ENCODE measurements at places on chromosomes 1 and 21.

DNA sequence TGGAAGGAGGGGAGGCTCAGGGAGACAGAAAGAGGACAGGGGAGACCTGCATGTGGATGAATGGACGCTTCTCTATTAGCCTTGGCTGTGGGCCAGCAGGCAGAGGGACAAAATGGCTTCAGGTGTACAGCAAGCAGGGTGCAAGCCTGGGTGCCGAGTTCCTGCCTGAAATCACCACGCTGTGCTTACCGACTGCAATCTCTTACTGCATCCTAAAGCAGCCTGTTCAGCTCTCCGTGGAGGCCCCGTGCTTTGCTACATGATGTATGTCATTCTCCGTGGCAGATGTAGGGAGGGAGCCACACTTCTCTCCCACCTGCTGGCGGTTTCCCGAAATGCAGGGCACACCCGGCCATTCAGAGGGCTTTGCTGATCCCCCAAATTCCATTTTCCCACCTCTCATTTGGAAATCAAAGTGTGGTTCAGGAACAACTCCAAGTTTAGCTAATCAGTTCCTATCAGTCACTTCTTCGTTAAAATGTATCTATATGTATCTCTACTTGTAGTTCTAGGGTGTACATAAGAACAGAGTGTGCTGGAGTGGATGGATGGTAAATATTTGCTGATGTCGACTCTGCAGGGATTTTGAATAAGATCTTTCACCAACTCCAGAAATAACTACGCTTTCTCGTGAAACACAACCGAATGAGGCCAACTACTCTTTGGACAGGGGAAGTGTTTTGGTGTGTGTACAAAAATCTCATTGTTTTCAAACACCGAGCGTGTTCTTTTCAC is 122.3 kb upstream of the BACE2 start:
- DNase-seq, result peak; percentile 68

DNA sequence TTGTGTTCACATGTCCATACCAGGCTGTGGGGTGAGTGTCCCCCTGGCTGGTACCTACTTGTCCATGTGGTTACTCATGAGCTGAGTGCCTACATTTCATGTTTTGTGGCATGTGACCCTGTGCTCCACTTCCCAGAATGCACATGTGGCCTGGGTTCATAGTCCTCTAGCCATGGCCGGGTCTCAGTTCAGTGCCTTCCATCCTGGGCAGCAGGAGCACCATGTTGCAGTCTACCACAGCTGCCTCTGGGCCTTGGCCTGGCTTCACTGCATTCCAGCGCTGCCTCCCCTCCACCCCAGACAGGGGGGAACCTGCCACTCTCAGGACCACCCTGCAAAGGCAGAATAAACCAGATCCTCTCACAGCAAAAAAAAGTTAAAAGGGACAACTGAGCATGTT is 5.5 kb downstream of the CEPT1 start:
- peak; percentile 6 for DNase-seq

DNA sequence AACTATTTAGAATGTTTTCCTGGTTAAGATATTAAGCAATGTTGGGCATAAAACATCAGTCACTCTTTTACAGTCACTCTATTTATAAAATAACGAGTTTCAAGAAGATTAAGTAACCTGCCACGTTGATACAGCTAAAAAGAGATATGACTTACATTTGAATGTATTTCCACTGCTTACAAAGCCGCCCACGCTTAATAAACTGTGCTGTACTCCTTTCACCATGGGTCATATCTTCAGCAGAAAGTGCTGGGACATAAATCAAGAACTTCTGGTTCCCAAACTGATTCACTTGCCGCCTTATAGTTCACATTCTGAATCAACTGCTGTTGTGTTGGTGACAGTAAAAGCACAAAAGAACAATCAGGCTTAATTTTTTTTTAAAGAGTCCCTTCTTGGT is 666.7 kb downstream of the NCAM2 start:
- no peak for DNase-seq

GRCh38 chr1:172915271-172915670 is 135.5 kb downstream of the TNFSF18 start:
- no peak for DNase-seq

DNA sequence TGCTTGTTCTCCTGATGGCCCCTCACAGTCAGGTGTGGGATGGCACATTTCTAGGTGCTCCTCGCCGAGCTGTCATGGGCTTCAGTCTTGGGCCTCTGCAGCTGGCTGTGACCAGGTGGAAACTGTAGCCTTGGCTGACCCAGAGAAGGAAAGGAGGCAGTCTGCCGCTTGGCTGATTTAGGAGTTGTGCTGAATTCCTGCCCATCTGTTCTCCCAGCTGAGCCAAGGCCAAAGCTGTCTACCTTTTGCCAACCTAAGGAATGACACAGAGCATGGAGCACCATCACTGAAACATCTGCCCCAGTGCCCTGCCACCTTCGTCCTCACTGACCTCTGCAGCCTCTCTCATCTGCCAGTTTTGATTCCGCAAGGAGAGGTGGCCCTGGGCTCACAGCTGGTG is 27.9 kb downstream of the UTP25 start:
- DNase-seq, result no peak

DNA sequence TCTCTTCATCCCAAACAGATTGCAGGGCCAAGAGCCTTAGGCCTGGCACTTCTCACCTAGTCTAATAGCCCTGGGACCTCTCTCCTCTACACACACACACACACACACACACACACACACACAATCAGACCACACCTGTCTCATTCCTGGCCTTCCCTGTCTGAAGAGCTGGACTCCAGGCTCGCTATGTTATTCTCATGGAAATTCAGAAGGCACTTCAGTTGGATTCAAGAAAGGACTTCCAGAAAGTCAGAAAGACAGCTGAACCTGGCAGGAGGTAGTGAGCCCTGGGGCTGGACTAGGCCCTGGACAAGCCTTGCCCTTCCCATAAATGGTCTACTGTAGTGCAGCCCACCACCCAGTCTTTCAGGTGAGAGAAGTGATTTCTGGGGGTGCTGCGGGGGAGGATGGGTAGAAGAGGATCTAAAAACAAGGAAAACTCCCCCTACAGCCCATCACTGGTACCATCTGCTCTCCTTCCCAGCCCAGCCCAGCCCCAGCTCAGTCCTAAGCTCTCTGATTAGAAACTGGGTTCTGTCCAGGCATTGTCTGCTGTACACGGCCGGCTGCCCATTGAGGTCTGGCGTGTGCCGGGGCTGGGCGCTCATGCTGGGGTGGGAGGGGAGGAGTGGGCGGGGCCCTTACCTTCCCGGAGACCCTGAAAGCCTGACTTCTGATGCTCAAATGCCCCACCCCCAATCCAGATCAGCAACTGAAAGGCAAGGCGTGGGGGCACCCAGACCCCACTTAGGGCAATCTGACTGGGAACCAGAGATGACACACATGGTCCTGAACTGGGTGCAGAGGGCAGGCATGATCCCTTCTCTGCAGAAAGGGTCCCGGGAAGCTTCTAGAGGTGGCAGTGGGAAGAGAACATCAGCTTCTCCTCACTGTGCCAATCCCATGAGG is 2.5 kb downstream of the KIF21B start:
- peak; percentile 93 for DNase-seq

GRCh38 chr21:31887391-31887841 is 14.6 kb downstream of the HUNK start:
- DNase-seq, result no peak

Measured in neural progenitor cell (in vitro differentiated cells).